ENCODE measurements at places on chromosomes 13 and 19.
A peak's percentile ranks its signal among the peaks of the same experiment; 100 is the strongest.

DNA sequence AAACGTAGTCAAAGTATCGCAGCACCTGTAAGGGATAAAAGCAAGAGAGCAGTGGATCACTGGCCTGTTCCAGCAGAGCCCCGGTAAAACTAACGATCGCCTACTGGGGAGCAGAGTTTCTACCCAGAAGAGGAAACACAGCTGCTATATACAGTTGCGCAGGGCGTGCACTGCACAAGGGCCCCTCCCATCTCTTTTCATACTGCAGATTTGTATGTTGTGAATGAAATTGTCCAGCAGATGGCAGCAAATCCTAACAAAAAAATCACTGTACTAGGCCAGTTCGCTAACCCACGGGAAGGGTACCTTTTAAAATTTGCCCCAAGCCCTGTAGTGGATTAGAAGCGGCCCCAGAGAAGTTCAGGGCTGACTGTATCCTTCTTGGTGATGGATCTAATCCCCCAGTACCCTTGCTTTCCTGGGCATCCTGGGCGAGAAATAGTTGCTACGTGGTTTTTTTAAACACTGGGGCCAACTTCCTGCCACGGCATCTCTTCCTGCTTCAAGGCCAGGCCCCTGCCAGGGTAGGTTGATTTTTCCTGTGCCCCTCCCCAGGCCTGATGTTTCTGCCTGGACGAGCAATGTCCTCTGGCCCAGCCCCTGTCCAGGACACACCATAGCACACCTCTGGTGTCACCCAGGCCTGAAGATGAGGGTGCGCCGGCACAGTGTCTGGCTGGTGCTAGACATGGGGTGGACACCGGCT is 127.0 kb downstream of the IER2 start:
- DNase-seq, result peak; percentile 84

- no peak for DNase-seq
Measured at GRCh38 chr19:13669780-13670355, 94.5 kb upstream of the MRI1 start.

DNA sequence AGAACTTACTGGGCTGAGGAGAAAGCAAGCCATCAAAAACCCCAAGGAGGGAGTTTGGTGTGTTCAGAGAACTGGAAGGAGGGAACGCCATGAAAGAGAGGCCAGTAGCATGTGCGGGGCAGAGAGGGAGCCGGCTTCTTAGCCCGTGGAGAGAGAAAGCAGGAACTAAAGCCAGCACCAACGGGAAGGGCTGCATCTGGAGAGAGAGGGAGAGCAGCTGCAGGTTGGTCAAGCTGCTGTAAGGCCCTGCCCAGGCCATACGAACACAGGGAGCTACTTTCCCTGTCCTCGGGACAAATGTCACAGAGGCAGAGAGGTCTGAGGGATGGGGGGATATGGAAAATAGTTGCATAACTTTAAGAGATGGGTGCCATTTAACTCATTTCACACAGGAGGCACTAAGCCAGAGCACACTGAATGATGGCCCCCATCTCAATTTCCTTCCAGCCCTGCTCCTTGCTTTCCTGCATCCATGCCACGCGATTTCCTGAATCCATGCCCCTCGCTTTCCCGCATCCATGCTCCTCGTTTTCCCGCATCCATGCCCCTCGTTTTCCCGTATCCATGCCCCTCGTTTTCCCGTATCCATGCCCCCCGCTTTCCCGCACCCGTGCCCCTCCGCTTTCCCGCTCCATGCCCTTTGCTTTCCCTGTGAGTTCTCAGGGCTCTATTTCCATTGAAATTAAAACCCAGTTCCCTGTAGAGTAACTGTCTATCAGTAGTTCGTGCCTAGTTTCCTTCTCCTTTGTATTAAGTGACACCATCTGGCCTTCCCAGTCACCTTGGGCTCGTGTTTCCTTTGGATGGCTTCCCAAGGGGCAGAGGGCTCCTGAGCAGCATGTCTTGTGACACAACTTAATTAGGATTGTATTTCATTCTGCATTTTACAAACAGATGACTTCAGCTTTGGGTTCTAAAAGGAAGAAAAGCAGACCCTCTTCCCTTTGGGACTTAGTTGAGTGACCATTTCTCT is 31.5 kb upstream of the TPT1 start:
- no peak for DNase-seq

GRCh38 chr19:42212886-42213285 is 4.6 kb downstream of the DEDD2 start:
- DNase-seq, result no peak

DNA sequence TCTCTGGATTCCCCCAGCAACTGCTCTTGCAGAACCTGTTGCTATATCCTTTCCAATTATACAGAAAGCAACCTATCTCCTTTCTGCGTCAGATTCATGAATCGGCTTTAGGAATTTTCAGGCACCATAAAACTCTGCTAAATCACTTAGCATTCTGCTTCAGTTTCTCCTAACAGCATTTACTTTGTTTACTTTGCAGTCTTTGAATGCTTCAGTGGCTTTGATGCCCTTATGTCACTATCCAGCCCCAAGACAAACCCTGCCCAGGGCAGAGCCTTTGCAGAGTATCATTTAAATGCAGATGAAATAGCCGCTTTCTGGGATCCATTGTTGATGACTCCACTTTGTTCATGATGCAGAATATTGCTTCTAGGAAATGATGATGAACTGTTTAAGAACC is 43.1 kb downstream of the SLITRK1 start:
- DNase-seq, result no peak

All from CD4-positive, alpha-beta T cell treated with Interleukin-15 for 4 hours (primary cell).